ENCODE measurements at places on chromosomes 5 and 9.

DNA sequence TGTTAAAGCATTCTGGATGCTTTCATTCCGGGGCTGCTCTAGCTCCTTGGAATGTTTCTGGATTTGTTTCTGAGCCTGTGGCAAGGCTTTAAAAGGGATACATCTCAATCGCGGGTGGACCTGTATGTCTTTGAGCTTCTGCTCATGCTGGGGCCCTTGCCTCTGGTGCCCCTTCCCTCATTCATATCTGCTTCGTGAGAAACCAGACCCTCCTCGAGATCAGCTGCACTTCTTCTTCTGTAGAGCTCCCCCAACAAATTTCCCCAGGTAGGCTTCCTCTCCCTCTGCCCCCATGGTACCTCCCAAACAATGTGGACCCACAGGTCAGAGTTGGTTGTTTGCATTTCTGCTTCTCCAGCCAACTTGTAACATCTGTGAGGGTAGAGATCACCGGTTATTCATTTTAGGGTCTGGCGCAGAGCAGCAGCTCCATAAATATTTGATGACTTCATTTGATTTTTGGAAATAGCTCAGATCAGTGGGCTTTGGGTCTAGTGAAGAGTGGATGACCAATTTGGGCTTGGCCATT, 6.6 kb downstream of the ZNF618 start:
- DNase-seq, result no peak

- no peak for DNase-seq
Observed at GRCh38 chr5:78527925-78528324, 120.6 kb downstream of the LHFPL2 start.

GRCh38 chr9:134899168-134899567, 18.5 kb downstream of the FCN1 start:
- no peak for DNase-seq

DNA sequence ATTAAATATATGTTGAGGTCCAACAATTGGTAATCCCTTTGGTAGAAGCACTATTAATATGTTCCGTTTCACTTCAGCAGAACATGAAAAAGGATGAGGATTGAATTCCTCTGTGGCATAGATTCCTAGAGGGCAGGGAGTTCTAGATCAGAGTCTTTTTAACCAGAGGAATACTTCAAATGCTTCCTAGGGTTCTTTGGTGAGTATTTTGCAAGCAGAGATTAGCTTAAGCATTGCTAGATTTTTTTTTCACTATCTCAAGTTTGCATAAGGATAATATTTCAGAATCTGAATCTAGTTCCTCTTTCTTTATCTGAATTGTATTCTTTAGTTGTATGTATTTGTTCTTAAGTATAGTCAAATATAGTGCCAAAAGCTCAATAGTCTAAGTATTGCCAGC, 116.6 kb upstream of the ADAMTSL1 start:
- DNase-seq, result no peak

DNA sequence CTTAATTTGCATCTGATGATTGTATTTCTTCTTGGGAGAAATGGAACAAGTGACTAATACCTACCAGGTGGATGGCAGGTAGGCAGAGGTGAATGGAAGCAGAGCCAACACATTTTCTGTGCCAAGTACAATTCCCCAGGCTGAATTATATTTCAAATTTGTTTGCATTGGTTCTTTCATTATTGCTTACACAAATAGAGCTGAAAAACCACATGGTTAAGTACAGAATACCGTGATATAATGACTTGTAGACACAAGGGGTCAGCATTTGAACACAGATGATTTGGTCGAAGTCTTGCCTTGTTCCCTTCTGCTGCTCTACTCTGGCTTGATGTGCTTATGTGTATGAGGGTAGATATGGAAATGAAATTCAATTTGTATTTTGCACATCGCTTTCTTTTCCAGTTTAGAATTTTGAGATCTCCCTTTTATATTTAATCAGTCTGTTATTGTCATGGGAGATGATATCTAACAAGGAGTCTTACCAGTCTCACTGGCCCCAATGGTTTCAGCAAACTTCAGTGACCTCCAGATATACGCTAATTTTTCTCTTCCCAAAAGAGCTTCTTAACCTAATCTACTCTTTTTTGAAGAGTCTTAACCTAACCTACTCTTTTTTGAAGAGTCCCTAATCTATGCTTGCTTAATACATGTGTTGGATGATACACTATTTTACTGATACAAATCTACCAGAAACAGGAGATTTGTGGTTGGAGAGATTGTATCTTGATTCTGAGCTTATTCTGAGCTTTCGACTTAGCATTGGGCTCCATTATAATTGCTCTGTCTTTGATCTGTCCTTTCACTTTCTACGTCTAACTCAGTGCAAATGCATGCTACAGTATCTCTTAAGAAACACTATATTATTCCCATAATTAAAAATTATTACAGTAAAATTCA, 88.1 kb downstream of the PCSK1 start:
- no peak for DNase-seq

DNA sequence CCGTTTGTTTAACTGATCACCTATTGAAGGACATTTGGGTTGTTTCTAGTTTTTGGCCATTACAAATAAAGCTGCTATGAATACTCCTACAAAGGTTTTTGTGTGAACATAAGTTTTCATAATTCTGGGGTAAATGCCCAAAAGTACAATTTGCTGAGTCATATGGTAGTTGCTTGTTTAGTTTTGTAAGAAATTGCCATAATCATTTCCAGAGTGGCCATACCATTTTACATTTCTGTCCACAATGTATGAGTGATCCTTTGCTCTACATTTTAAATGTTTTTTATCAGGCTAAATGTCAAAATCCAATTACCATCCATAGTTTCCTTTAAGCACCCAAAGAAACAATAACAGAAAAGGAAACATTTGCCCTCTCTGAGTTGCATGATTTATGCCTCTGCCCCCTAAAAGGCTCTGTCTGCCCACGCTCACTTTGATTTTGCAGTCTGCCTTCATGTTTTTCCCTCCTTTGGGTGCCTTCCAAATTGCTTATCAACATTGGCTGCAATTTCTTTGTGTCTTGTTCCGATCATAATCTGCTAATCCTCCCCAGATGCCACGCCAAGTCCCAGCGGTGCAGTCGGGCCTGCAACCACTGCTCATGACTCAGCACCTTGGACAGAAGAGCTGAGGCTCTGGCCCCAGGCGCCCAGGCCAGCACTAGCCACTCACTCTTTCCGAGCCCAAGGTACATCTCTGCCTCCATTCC, 339.2 kb downstream of the PIK3R1 start:
- DNase-seq, result no peak

DNA sequence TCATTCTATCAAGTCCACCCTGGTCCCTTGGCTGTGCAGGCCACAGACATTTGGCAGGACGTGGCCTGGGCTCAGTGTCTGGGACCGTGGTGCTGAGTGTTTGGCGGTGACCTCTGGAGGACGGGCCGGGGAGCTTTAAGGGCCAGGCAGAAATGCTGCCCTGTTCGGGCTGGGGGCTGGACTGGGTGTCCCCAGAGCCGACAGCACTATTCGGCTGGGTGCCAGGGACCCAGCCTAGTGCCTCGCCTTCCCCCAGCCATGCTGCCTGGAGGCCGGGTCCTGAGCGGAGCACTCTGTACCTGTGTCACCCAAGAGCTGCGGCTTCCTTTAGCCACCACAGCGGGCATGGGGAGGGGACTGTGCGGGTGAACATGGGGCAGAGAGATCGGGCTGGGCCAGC, 40.4 kb downstream of the COL5A1 start:
- no peak for DNase-seq

DNA sequence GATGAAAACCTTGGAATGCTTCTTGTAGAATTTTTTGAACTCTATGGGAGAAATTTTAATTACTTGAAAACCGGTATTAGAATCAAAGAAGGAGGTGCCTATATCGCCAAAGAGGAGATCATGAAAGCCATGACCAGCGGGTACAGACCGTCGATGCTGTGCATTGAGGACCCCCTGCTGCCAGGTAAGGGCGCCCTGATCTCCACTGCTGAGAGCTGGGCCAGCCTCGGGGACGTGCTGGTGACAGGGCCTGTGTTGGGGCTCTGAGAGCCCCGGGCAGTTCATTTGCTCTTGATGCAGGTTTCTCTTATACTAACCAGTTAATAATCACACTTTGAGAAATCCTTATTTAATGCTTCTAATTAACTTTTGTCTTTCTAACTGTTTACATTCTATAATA, 33.0 kb downstream of the TENT4A start:
- no peak for DNase-seq

GRCh38 chr5:179229331-179229831, 115.9 kb downstream of the ADAMTS2 start:
- DNase-seq, result no peak

GRCh38 chr5:103744159-103744558, 181.6 kb upstream of the NUDT12 start:
- no peak for DNase-seq

DNA sequence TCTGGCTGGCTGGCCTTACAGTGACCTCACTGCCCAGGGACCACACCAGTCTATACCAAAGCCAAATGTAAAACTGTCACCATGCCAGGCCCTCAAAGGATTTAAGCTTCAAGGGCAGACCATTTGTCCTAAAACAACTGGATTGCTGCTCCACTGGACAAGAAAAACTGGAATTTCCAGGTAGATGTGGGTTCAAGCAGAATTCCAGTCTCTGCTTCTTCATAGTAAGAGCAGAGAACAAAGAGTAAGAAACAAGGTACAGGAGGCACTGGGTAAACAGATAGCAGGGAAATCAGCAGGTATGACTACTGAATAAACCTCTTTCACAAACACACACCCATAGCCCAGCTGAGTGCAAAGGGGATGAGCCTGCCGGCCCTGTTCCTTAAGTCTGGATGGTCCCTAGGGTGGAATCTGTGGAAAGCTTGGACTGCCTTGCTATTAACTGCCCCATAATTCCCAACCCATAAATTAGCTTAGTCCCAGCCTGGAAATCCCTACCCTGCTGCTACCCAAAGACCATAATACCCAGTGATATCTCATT, 5.5 kb downstream of the B4GALT1 start:
- DNase-seq, result no peak

- DNase-seq, result no peak
Observed at GRCh38 chr9:752681-753200, 88.8 kb upstream of the DMRT1 start.

GRCh38 chr9:130768265-130768664, 66.8 kb upstream of the ABL1 start:
- DNase-seq, result no peak

GRCh38 chr5:164207646-164208045, 702.2 kb downstream of the MAT2B start:
- no peak for DNase-seq

DNA sequence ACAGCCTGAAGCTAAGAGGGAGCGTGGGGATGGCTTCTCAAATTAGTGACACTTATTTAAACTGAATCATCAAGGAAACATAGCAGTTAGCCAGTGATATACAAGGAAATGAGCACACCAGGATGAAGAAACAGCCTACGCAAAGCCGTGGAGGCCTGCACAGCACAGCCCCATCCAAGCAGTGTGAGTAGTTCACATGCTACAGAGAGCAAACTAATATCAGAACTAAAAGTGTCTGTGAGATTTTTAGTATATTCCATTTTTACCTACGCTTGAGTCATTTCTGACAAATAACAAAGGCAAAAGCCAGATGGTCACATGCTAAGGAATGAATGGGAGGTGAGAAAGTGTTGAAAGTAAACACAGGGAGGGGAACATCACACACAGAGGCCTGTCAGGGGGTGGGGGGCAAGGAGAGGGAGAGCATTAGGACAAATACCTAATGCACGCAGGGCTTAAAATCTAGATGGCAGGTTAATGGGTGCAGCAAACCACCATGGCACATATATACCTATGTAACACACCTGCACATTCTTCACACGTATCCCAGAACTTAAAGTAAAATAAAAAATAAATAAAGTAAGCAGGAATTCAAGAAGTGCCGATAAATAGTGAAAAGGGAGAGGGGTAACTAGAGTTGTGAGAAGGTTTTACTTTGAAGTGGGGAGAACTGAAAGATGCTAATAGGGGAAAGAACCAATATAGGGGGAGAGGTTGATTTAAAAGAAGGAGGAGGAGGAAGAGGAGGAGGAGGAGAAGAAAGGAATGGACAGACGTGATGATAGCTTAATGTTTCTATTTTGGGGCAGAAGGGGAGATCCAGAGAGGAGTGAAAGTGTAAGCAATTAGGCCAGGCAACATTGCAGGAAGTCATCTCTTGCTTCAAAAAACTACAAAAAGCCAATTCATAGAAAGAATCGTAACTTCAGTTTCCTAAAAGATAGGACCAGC, 100.9 kb upstream of the PTGER4 start:
- DNase-seq, result no peak

GRCh38 chr9:131406563-131407436, 12.9 kb downstream of the PRRC2B start:
- no peak for DNase-seq

DNA sequence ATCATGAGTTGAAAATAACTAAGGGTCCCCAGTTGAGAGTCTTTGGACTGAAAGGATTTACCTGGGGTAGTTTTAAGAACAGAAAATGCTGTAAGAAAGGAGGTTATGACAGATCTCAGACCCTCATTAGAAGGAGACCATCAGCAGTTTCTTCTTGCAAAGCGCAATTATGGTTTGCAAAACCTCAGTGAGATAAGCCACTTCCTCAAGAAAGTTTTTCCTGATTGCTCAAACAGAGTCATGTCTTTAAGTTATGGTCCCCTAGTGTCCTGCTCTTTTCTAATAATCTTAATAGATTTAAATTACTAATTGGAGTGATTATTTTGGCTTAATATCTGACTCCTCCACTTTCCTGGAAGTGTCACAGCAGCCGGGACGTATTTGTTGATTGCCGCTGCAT, 293.2 kb upstream of the KLF4 start:
- DNase-seq, result no peak

DNA sequence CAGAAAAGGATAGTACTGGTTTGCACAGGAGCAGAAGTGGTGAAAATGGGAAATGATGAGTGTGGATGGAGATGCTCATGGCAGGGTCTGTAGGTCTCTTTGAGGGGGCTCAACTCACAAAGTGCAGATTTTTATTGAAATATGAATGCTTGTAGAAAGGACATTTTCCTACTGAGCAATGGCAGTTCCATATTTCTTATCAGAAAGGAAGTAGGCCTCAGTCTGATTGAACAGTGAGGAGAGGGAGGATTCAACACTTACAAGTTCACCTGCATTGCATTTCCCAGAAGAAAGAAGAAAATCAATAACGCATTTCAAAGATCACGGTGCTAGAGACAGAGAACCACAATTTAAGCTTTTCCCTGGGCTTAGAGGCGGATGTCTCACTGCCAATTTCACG, 49.2 kb downstream of the ANXA2R start:
- no peak for DNase-seq

GRCh38 chr9:118529624-118530214, 825.5 kb downstream of the TLR4 start:
- no peak for DNase-seq

- no peak for DNase-seq
Observed at GRCh38 chr9:79970146-79970425, 398.3 kb downstream of the TLE4 start.

- DNase-seq, result no peak
Observed at GRCh38 chr5:110354311-110354710, 372.2 kb downstream of the TMEM232 start.

GRCh38 chr5:121189342-121190305, 662.1 kb upstream of the FTMT start:
- DNase-seq, result no peak

- no peak for DNase-seq
Observed at GRCh38 chr5:130063603-130064002, 159.3 kb downstream of the CHSY3 start.

GRCh38 chr5:124701873-124702425, 44.5 kb downstream of the ZNF608 start:
- no peak for DNase-seq
